Epithelial cell of proximal tubule (primary cell): ENCODE measurements at places on chromosomes 12 and 14. TPM values are rescaled to one million over a fixed set of nuclear protein-coding genes. Genes with fewer than 3 reads are reported as not detected.

The IL25 gene
- not detected in 2 replicates for total RNA-seq

GRCh38 chr14:22593189-22593588 lies 4.2 kb upstream of the DAD1 start:
- DNase-seq = no peak

- no peak for DNase-seq
These were observed 67.3 kb upstream of the EGLN3 start for GRCh38 chr14:34018125-34018524.

The ATP2B1 gene
- 17.1 and 25.3 TPM in 2 replicates for total RNA-seq

The CAPZA3 gene
- not detected in 2 replicates for total RNA-seq
